ENCODE measurements at places on chromosomes 1 and 21.

DNA sequence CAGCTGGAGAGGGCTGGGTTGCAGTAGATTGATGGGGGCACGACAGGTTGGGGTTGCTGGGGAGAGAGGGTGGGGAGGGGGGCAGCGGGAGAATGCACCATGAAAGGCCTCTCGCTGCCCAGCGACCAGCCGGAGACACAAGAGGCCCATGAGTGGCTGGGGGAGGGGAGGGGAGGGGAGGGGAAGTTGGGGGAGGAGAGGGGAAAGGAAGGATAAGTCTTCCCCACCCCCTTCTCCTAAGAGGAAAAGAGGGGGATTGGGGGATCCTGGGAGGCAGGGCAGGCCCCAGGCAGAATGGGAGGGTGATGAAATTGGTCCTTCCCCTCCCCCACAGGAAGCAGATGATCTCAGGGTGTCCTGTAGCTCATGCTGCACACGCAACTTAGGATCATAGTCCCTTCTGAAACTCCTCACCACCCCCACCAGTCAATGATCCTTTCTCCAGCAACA, 45.7 kb downstream of the PAX7 start:
- DNase-seq, result no peak

- DNase-seq, result no peak
Observed at GRCh38 chr1:152160576-152160975, 1.5 kb upstream of the RPTN start.

- no peak for DNase-seq
Observed at GRCh38 chr1:99363531-99363930, 99.2 kb downstream of the PLPPR4 start.

DNA sequence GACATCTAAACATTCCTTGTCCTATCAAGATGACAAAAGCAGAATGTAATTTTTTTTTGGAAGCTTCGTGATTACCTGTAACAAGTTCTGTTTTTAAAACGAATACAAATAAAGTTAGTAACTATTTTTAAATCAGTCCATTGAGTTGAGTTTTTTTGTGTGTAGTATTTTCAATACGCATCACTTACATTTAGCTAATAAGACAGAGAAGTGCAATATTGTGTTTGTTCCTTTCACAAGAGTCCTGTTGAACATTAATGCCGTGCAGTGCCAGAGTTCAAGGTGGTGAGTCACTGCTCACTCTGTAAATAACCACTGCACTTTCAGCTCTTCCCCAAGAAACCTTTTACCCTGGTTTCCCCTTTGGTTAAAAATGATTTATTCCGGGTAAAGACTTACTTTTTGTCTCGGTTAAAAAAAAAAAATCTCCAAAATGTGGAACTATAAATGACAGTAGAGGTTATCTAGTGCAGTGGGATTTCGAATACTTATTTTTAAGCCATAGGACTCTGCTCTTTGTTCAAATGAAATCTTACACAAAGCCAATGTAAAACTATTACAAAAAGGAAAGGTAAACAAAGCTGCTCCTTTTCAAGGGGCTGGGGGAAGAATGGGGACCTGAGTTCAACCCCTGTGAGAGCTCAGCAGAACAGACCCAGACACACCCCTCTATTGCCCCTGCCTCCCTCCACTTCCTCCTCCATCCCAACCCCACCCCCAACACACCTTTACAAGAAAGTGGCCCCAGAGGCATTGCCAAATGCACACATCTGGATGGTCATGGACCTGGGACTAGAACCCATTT, 14.8 kb upstream of the NCMAP start:
- no peak for DNase-seq

GRCh38 chr1:46467183-46467504, 22.5 kb upstream of the DMBX1 start:
- no peak for DNase-seq

Data from stimulated activated CD8-positive, alpha-beta memory T cell treated with anti-CD3 and anti-CD28 coated beads, Interleukin-4, amount 100 ng/mL, for 1 hour (primary cell).